EH (cell line): ENCODE measurements at places on chromosomes 3 and 15.

DNA sequence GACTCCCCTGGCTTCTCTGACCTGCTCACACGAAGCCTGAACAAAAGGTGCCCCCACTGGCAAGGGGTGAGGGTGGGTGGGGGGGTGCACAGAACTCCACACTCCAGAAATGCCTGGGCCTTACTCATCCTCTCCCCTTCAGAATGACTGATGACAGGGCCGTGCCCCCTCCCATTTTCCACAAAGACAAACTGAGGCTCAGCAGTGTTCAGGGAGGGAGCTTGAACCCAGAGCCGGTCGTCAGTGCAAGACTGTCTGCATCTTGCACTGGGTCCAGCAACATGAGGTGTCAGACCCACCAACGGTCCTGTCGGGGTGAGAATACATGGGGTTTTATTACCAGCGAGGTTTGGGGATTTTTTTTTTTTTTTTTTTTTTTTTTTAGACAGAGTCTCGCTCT is 15.3 kb downstream of the IGDCC3 start:
- DNase-seq = no peak

DNA sequence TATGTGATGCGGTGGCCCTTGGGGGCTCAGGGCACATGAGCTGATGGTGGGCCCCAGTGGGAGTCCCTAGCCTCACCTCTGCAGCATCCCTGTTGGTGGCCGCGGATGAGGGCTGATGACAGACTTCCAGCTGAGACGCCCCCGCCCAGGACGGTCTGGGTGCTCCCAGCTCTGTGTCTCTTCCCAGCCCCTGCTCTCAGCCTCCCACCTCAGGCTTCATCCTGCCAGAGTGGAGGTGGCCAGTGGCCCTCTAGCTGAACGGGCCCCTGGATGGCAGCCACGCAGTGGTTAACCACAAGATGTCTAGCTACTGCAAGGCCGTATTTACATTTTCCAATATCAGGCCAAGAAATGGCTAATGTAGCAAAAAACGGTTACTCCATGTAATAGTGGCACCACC is 205.3 kb upstream of the LINGO1 start:
- no peak for DNase-seq

DNA sequence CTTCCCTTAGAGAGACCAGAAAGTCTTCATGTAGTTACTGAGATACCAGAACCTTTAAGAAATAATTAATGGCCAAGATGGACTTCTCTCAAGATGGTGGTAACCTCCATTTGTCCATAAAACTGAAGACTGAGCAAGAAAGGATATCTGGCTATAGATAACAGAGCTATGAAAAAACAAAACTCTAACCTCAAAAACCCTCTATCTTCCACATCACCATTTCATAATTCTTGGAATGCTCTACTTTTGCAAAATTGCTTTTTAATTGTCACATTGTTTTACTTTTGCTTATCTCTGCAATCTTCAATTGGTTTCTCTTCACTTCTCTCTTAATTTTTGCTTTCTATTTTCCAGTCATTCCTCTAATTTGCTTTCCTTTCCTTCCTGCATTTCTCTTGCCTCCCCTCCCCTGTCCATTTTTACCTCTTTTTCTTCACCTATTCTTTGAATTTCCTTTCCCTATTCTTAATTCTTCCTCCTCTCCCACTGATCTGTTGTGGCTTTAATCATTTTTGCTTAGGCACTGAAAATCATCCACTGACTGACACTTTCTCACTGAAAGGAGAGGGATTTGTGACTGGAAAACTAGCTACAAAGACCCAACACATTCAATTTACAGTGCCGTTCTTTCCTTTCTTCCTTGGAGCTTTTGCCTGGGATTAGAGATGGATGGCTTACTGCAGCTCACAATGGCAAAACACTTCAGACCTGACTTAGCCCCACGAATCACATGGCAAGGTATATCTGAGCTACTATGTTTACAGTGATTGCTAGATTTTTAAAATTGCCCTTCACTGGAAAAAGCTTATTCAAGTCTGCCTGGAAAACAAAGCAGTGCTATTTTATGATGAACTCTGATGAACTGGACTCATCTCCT is 242.8 kb downstream of the CHST2 start:
- no peak for DNase-seq

- no peak for DNase-seq
Measured at GRCh38 chr3:43620831-43621655, 768 bp downstream of the ANO10 start.

GRCh38 chr15:101276501-101277037 is 716 bp downstream of the SELENOS start:
- DNase-seq = peak; percentile 58

- no peak for DNase-seq
Measured at GRCh38 chr3:150138824-150139223, 168.1 kb upstream of the PFN2 start.

GRCh38 chr15:94600505-94600904 is 369.1 kb downstream of the MCTP2 start:
- no peak for DNase-seq
